ENCODE measurements at places on chromosomes 11 and 22. TPM values are rescaled to one million over a fixed set of nuclear protein-coding genes. Genes with fewer than 3 reads are reported as not detected.

DNA sequence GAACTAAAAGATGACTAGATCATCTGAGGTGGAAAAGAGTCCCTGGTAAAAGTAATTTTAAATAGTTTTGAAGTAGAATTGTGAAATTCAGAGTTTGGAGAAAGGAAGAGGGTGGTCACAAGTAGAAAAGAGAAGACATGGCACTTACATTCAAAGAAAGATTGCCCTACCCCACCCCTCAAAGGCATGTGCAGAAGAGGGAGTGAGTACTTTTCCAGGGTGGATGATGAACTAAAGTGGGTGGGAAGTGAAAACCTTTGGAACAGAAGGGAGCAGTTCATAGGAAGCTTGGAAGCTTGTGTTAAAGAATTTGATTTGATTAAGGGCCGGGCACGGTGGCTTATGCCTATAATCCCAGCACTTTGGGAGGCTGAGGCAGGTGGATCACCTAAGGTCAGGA, 23.6 kb downstream of the SREBF2 start:
- no peaks in the 10 kb centered on the region for H3K27me3 ChIP-seq
- H3K36me3 ChIP-seq: no peaks in the 10 kb centered on the region
- H3K27ac ChIP-seq: peak overlapping the region; percentile 24
- H3K4me3 ChIP-seq: no peak overlapping the region
- DNase-seq: no peak

DNA sequence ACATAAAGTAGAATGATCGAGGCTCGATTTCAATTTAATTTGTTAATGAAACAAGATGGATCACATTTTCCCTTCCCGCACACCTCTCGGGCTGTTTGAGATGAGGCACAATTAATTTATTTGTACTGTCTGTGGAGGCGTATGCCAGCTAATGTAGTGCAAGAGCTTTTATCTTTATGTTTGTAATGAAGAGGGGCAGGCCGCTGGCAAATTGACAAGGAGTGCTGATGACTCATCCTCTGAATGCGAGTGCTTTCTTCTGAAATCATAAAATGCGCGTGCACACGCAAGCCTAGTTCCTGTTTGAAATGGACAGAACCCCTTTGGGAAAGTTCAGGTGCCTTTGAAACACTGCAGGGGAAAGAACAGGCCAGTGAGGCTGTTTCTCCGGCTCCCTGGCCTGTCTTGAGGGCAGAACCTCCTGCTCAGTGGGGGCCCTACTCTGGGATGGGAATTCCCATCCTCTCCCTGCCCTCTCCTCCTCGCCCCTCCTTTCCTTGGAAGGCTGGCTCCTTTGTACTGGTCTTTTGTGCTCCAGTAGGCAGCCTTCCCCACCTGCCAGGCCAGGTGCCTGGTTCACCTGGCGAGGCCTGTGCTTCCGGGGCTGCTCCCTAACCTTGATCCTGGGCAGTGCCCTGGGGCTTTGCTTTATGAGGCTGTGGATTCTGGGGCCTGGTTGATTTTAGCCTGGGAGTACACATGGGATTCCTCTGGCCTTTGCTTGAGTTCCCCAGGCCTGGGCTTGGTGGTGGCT, 50.3 kb downstream of the TEAD1 start:
- no peaks in the 10 kb centered on the region for H3K27me3 ChIP-seq
- H3K36me3 ChIP-seq: no peaks in the 10 kb centered on the region
- peaks cover 27% of the 10 kb centered on the region for H3K4me1 ChIP-seq
- DNase-seq: peak; percentile 81

C11orf54 gene
- 28.5 TPM for total RNA-seq

DNA sequence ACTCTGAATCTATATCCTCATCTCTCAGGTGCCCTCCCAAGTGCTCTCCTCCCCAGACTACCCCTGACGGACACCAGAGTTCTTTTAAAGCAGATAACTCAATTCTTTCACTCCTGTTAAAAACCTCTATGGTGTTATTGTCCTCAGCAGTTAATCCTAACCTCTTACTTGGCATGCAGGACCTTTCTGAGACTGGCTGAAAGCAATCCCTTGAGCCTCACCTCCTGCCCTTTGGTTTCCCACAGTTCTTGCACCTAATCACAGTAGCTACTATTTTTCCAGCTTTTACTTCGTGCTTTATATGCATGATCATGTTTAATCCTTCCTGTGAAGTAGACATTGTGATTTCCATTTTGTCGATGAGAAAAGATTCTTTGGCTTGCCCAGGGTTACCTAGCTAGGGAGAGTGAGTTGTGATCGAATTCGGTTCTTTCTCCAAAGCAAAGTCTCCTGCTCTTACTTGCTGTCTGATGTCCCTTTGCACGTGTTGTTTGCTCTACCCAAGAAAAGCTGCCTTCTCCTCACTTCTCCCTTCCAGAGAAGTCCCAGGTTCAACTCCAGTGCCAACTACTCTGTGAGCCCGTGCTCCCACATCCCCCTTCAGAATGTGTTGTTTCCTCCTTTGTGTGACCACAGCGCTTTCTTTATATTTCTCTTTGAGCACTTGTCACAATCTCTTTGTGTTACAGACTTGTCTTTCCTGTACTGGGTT, 2.1 kb downstream of the UBE2L3 start:
- H3K4me3 ChIP-seq: no peak overlapping the region
- H3K27me3 ChIP-seq: no peaks in the 10 kb centered on the region
- H3K36me3 ChIP-seq: no peaks in the 10 kb centered on the region
- no peak overlapping the region for H3K27ac ChIP-seq

SYNGR1 gene
- total RNA-seq: 32.5 TPM

CEP126 gene
- total RNA-seq: 18.6 TPM

DNA sequence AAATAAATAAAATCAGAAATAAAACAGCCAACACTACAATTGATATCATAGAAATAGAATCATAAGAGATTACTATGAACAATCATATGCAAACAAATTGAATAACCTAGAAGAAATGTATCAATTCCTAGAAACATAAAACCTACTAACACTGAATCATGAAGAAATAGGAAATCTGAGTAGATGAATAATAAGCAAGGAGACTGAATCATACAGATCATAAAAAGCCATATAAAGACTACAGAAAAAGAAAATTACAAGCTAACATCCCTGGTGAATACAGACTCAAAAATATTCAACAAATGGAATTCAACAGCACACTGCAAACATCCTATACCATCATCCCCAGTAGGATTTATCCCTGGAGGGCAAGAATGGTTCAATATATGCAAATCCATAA, 135.6 kb downstream of the SBF2 start:
- H3K4me3 ChIP-seq: no peak overlapping the region
- DNase-seq: no peak
- H3K4me1 ChIP-seq: no peaks in the 10 kb centered on the region
- no peaks in the 10 kb centered on the region for H3K36me3 ChIP-seq
- H3K27ac ChIP-seq: no peak overlapping the region

GRCh38 chr11:93074352-93074751, 104.9 kb downstream of the MTNR1B start:
- H3K27me3 ChIP-seq: no peaks in the 10 kb centered on the region
- no peak overlapping the region for H3K4me3 ChIP-seq
- no peaks in the 10 kb centered on the region for H3K4me1 ChIP-seq
- no peaks in the 10 kb centered on the region for H3K36me3 ChIP-seq
- no peak for DNase-seq
- no peak overlapping the region for H3K27ac ChIP-seq

CADM1 gene
- total RNA-seq: 230 TPM

DNA sequence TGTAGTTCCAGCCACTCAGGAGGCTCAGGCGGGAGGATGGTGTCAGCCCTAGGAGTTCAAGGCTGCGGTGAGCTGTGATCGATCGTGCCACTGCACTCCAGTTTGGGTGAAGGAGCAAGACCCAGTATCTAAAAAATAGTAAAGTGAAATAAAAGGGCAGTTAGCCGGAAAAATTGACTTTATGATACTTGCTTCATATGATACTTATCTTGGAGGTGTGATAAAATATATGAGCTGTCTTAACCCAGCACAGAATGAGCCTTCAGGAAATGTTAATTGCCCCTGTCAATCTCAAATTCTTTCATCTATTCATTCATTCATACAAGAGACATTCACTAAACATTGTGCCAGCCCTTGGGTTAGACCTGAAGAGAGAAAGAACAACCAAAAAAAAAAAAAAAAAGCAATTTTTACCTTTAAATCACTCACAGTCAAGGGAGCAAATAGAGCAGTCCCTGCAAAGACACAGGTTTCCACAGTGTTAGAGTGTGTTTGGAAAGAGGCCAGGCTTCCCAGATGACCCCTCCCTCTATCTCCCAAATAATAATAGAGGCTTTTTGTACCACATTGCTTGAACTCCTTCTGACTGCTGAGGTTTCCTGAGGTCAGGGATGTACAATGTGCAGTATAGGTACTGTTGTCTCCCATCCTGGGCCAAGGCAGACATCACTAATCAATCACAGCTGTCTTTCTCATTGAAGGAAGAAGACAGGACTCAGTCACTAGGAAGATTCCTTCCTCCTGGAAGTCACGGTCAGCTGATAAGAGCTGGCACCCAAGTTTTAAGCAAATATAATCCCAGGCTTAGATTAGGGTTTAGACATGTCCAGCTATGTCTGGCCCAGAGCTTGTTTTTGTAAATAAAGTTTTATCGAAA, 454.6 kb downstream of the MIAT start:
- peaks cover 33% of the 10 kb centered on the region for H3K4me1 ChIP-seq
- no peak for DNase-seq
- no peaks in the 10 kb centered on the region for H3K36me3 ChIP-seq
- no peak overlapping the region for H3K4me3 ChIP-seq
- H3K27ac ChIP-seq: no peak overlapping the region
- no peaks in the 10 kb centered on the region for H3K27me3 ChIP-seq

PTPRJ gene
- total RNA-seq: 8.2 TPM

SLC6A5 gene
- total RNA-seq: 1.5 TPM

GRCh38 chr11:70146895-70147520, 56.1 kb upstream of the FADD start:
- H3K4me1 ChIP-seq: no peaks in the 10 kb centered on the region
- H3K36me3 ChIP-seq: no peaks in the 10 kb centered on the region
- H3K27ac ChIP-seq: no peak overlapping the region
- no peaks in the 10 kb centered on the region for H3K27me3 ChIP-seq

- no peaks in the 10 kb centered on the region for H3K27me3 ChIP-seq
- peak overlapping the region; percentile 87 for H3K27ac ChIP-seq
- H3K4me3 ChIP-seq: no peak overlapping the region
- H3K36me3 ChIP-seq: no peaks in the 10 kb centered on the region
These were observed 3.1 kb downstream of the TNNT3 start for GRCh38 chr11:1922481-1923081.

SCGB1C1 gene
- total RNA-seq: not detected

DNA sequence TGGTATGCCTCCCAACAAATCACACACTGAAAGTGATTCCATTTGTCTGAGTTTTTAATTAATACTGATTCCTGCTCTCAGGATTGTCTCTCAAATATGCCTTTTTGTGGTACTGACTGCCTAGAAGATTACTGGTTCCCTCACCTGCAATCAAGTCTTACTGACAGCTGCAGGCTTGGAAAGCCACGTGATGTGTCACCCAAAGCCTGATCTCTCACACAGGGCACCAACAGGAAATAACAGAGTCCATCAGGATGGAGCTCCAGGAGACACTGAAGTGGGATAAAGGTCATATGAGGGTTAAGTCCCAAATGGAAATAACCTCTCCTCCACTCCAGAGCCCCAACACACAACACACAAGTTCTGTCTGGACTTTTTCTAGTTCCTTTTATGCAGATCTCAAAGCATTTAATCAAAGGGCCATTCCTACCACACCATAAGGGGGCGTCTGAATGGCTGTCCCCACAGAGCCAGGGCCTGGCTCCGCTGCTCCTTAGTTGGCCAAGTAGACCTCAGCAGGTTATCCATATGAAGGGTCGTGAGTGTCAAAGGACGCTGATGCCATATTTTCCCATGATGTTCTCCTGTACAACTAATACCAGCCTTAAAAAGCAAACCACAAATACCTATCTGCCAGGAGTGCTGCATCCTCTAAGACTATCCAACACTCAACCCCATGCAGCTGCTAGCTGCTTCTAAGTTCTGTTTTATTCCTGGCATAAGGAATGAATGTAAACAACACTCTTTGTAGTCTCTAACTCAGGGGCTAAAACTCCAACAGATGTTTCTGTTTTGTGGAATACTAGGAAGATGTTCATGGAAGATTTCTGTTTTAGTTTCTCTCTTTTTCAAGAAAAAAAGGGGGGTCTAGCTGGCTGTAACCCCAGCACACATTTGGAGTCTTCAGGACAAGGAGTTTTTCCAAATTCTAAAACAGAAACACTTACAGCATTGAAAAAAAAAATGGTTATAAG, 13.0 kb downstream of the SCUBE2 start:
- H3K27ac ChIP-seq: no peak overlapping the region
- H3K36me3 ChIP-seq: no peaks in the 10 kb centered on the region
- H3K4me3 ChIP-seq: no peak overlapping the region
- no peak for DNase-seq
- no peaks in the 10 kb centered on the region for H3K27me3 ChIP-seq

DNA sequence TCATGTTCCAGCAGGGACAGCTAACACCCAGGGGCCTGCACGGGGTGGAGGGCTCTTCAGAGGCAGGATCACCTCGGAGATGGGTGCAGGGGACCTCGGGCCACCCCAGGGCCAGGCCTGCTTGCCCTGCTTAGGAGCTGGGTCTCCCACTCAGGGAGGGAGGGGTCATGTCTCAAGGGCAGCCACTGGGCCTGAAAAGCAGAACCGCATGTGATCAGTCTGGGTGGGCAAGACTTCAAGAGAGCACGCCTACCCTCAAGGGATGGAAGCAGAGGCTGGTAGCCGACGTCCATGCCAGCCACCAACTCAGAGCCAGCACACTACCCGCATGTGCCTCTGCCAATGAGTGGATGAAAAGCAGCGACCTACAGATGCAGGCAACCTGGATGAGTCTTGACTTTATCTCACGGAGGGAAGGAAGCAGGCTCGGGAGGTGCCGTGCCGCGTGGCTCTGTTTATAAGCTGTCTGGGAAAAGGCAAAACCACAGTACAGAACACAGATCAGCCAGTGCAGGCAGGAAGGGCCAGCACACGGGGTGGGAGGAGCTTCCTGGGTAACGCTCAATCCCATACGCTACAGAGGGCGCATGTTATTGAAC, 16.0 kb downstream of the TBX1 start:
- no peak overlapping the region for H3K27ac ChIP-seq
- no peaks in the 10 kb centered on the region for H3K36me3 ChIP-seq
- H3K4me3 ChIP-seq: no peak overlapping the region
- no peaks in the 10 kb centered on the region for H3K4me1 ChIP-seq

DNA sequence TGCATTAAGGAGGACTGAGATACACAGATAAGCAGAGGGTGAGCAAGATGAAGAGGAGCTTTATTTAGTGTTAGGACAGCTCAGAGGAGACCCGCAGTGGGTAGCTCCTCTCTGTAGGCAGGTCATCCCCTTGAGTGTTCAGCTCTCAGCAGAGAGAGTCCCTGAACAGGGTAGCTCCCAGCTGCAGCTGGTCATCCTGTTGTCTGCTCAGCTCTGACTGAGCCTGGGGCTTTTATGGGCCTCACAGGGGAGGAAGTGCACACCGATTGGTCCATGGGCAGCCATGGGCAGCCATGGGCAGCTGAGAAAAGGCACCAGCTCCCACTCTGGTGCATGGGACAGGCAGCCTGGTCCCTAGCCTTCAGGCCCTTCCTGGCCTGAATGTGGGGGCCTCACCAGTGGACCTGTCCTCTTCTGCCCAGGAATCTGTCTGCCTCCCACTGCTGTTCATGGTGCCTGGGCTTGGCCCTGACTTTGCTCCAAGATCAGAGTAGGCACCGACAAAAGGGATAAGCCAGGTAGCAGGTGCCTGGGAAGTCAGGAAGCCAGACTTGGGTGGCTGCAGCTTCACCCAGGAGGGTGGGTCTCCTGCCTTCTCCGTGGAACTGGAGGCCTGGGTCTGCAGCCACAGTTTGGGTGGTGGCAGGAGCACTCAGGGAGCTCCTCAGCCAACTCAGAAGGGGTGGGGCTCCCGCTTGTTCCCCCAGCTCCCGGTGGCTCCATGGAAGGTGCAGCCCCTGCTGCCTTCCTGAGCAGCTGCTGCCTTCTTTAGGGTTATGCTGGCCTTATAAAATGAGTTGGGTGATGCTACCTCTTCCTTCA, 54.7 kb downstream of the MYEOV start:
- no peaks in the 10 kb centered on the region for H3K4me1 ChIP-seq
- no peaks in the 10 kb centered on the region for H3K27me3 ChIP-seq
- H3K27ac ChIP-seq: no peak overlapping the region
- H3K36me3 ChIP-seq: no peaks in the 10 kb centered on the region

LDLRAD3 gene
- total RNA-seq: 14.6 TPM

SCUBE2 gene
- total RNA-seq: 3.5 TPM

Measured in testis (tissue), 5 donors.